ENCODE measurements at places on chromosomes 7 and 10.

- no peak for DNase-seq
These were observed 23.5 kb downstream of the MAT1A start for GRCh38 chr10:80265740-80266512.

- peak; percentile 81 for DNase-seq
These were observed 63.3 kb upstream of the GHITM start for GRCh38 chr10:84076047-84076388.

DNA sequence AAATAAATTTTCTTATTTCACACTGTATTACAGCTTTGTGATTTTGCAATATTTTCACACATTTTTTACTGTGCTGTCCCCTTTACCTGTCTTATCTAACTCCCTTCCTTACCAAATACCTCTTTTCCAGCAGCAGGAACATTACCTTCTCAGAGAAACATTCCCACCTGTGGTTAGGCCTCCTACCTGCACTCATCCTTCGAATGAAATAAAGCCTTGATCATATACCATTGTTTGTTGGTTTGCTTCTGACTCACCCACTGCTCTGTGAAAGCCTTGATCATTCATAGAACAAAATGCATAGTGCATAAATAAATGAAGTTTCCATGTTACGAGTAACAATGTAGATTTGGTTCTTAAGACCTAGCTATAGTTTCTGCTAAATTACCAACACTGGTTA, 256.3 kb downstream of the ARL4A start:
- DNase-seq, result no peak

GRCh38 chr10:28541717-28542365, 8.9 kb downstream of the WAC start:
- no peak for DNase-seq

- DNase-seq, result peak; percentile 41
These were observed 402.9 kb upstream of the GALNT17 start for GRCh38 chr7:70728872-70729552.

GRCh38 chr7:40059057-40059456, 75.4 kb downstream of the MPLKIP start:
- DNase-seq, result no peak

- DNase-seq, result no peak
These were observed 68.4 kb downstream of the ELFN1 start for GRCh38 chr7:1738511-1738910.

DNA sequence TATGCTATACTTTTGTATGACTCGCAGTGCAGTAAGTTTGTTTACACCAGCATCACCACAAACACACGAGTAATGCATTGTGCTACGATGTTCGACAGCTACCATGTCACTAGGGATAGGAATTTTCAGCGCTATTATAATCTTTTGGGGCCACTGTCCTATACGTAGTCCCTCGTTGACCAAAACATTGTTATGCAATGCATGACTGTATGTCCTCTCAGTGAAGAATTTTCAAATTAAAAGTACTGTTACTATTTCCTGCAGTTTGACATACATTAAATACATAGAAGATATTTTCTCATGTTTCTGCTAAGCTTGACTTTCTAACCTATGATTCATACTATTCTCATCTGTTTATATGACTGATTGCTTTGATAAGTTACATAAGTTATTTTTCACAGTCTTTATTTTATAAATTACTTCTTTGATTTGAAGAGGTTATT, 203.6 kb downstream of the VTI1A start:
- DNase-seq, result peak; percentile 37

GRCh38 chr7:15855525-15856109, 169.1 kb upstream of the MEOX2 start:
- no peak for DNase-seq

GRCh38 chr7:121163699-121164098, 165.1 kb upstream of the WNT16 start:
- no peak for DNase-seq

GRCh38 chr10:96376483-96376882, 17.7 kb upstream of the OPALIN start:
- no peak for DNase-seq

- DNase-seq, result no peak
These were observed 200.5 kb downstream of the SKAP2 start for GRCh38 chr7:26663874-26664273.

DNA sequence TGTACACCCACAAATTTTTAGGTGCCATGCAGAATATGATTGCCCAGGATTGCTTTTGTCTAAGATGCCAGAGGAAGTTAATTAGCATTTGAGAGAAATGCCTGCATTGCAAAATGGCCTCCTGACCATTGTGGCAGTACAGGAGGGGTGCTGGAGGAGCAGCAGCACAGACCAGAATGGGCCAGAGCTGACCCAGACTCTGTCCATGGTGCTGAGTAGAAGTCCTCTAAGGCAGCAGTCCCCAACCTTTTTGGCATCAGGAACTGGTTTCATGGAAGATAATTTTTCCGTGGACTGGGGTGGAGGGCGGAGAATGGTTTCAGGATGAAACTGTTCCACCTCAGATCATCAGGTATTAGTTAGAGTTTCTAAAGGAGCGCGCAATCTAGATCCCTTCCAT, 217.8 kb upstream of the AGK start:
- DNase-seq, result no peak

DNA sequence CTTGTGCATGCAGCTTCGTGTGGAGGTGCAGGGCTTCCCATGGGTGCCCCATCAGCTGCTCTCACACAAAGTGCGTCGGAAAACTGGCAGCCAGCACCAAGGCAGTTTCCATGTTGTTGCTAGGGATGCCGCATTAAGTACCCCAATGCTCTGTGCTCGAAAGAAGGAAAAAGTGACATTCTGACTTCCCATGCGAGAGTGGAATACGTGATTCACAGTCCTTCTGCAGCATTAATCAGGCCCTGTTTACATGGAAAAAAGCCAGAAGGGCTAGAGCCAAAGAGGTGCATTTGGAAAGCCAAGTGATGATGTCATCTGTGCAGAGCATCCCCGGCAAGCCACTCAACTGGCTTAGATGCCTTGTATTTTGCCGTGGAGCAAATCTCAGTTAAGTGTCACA, 258.3 kb downstream of the GATA3 start:
- DNase-seq, result peak; percentile 90

DNA sequence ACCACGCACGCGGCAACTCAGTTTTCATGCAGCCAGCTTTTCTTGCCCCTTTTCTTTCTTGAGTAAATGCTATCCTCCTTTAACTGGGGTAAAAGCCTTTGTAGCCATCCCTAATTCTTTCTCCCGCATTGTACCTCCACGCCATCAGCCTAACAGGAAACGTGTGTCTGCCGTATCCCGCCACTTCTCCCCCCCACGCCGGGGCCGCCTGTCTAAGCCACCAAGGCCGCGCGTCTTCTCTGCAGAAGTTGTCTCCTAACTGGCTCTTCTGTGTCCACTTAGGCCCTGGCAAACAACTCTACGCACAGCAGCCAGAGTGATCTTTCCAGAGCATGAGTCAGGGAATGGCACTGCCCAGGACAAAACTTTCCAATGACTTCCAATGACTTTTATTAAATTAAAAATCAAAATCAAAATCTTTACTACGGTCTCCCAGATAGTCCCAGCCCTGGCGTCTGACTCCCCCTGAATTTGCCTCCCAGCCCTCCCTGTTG, 74.6 kb downstream of the XRCC2 start:
- DNase-seq, result no peak

GRCh38 chr10:131043039-131043691, 268.4 kb downstream of the TCERG1L start:
- no peak for DNase-seq

DNA sequence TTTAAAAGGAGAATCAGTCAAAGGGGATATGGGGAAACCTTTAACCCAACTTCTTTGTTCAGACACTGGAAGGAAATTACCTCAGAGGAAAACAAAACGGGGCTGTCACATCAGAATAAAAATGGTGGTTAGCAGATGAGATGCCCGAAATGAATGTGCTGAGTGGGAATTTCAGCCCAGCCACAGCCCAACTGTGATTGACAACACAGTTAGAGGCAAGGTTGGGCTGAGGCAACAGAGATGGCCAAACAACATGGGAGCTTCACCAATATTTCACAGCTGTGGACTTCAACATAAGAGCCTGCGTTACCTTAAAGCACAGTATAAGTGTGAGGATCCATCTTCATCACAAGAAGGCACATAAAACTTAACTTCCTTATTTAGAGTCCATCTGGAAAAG, 133.5 kb upstream of the PTPRZ1 start:
- peak; percentile 3 for DNase-seq

GRCh38 chr10:5538446-5538845, 13.7 kb downstream of the CALML3 start:
- peak; percentile 78 for DNase-seq

DNA sequence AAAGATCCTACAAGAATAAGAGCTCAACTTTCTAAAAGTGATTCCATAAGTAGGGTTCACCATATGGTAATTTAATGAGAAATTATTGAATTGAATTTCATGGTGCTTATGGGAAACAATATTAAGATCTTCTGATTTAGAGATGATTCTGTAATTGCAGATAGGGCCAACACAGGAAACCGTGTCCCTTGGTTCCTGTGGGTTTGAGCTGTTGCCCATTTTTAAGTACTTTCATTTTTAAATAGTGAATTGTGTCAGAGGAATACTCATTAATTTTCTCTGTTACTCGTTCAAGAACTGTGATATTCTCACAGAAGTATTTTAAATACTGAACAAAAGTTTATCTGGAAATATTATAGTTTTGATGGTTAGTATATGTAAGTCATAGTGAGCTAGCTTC, 129.2 kb downstream of the SRI start:
- DNase-seq, result peak; percentile 20

DNA sequence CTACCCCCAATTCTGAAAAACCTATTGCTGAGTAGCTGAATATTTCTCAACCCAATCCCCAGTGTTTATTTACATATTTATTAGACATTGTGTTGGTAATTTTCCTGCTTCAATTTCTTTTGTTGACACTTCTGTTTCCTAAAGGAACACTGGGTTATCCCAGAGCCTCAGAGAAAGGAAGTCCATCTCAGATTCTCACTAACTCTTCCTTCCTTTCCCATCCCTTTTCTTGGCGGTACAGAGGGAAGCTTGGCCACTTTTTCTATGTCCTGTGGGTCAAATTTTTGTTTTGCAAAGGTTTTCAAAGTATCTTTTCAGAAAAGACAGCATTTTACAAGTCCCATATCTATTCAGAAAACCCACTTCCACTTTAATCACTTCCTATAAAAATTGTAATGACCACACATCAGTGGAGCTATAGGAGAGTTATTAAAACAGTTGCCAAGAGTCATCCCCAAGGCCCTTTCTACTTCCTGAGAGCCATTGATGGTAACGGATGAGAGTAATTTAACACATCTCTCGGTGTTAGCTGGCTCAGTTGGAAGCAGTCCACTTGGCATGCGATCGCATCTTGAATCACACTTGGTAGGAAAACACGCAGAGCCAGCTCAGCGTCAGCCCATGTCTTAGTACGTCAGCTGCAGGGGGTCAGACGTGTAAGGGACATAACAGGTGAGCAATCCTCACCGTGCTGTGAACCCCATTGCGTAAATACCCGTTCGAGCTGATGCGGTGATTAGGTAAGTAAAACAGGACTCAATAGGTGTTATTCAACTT, 231.1 kb upstream of the ADARB2 start:
- DNase-seq, result peak; percentile 4

- no peak for DNase-seq
These were observed 261.7 kb downstream of the GPAM start for GRCh38 chr10:111921821-111922220.

DNA sequence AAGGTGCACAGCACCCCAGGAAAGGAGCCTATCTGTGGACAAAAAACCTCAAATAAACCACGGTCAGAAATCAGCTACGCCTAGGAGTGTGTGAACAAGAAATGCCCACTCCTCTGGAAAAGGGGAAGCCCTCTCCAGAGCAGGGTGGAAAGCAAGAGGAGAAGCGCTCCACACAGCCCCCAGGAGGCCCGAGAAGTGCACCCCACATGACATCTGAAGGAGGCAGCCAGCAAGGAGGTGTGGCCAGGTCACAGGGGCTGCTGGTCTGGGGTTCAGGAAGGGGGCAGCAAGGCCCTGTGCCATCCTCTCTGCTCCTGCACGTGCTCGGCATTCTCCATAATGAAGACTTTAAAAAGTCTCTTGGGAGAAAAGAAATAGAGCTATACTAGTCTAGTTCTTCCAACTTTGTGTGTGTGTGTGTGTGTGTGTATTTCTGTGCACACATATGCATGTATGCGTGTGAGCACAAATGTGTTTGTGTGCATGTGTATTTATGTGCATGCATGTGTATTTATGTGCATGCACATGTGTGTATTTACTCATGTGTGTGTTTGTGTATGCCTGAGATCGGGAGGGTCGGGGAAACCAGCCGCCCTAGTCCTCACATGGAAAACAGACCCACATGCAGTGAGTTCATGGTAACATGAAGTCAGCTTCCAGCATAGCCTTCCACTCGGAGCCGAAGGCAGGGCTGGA, 76.5 kb downstream of the TNS3 start:
- DNase-seq, result no peak

DNA sequence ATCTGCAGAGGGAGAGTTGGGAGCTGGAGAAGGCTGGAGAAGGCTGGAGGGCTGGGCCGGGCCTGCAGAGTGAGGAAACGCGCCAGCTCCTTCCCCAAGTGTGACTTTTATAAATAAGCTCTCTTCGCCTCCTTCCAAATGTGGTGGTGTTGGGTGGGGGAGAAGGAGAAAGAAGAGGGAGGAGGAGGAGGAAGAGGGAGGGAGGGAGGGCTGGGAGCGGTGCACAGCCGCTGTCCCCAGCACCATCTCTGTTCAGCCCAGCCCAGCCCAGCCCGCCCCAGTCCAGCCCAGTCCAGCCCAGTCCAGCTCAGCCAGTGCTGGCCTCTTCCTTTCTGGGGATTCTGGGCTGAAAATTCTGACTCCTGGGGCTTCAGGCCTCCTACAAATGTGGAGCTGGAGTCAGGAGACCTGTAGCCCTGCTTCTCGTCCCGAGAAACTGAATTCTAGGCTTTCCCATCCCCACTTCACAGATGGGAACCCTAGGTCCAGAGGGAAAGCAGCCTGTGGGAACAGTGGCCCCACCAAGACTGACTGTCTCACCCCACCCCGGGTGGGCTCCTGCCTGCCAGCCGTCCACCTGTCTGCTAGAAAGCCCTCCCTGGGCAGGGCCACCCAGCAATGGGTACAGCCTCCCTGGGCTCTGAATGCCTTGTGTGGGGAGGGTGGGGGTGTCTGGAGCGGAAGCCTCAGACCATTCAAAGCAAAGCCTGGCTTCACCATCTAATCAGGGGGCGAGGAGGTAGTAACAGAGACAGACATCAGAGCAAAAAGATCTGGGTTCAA, 2.3 kb downstream of the STX1A start:
- peak; percentile 61 for DNase-seq

DNA sequence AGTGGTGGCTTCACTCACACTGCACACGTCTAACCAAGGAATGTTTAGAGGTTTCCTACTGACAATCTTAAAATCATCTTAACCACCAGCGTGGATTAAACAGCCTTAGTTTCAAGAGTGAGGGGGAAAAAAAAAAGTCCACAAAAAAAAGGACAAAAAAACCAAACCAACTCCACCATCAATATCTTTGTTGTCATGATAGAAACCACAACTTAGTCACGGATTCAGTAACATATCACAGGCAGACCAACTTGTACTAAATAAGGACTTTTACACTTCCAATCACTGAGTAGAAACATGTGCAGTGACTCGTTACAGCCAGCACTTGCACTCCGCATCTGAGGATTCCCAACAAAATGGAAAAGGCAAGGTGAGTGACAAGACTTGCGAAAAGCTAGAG, 46.5 kb downstream of the FAM171A1 start:
- DNase-seq, result peak; percentile 83

GRCh38 chr7:20561466-20561865, 54.0 kb upstream of the ABCB5 start:
- no peak for DNase-seq

GRCh38 chr10:44635176-44635575, 250.3 kb upstream of the CXCL12 start:
- no peak for DNase-seq

- DNase-seq, result no peak
These were observed 1.0 kb downstream of the EBF3 start for GRCh38 chr10:129962872-129963640.

Data from fibroblast of lung (primary cell).